ENCODE measurements at places on chromosomes 1 and 21. TPM values are rescaled to one million over a fixed set of nuclear protein-coding genes. Genes with fewer than 3 reads are reported as not detected.

GRCh38 chr1:60044881-60045280, 28.7 kb downstream of the C1orf87 start:
- DNase-seq: no peak

- DNase-seq: no peak
These were observed 85.0 kb downstream of the ATP1A1 start for GRCh38 chr1:116457946-116458604.

- DNase-seq: no peak
These were observed 878.5 kb downstream of the USP25 start for GRCh38 chr21:16608209-16608830.

GRCh38 chr1:117362986-117363385, 4.3 kb upstream of the MAN1A2 start:
- DNase-seq: no peak

DNA sequence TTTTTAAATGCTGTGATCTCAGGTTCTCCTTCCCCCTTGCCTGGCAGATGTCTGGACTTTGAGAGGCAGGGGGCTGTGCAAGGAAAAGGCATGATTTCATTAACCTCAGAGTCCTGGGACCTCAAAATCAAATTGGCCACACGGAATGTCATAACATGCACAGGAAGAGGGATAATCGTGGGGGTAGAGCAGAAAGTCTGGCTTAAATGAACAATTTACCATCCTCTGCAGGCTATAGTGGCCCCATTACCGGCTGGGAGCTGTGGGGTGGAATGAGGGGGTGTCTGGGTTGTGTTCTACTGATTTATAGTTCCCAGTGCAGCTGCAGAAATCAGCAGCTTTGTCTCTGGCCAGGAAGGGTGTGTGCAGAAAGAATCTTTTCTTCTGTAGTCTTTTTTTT, 10.8 kb downstream of the OPRD1 start:
- no peak for DNase-seq

GRCh38 chr1:19764848-19765247, 34.9 kb downstream of the TMCO4 start:
- DNase-seq: no peak

DNA sequence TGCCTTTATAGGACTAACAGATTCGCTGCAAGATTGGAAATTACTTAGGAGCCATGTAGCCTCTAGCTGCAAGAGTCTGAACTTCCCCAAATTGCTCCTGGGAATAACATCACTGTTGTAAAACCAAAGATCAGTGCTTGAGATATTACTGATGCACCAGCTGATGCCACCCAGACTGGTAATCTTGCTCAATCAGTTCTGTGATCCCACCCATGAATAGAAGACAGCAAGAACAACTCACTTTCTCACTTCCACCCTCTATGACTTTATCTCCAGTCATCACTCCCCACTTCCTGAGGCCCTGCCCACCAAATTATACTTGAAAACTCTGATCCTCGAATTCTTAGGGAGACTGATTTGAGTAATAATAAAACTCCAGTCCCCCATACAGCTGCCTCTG, 1011.1 kb downstream of the PLA2G4A start:
- DNase-seq: no peak

DNA sequence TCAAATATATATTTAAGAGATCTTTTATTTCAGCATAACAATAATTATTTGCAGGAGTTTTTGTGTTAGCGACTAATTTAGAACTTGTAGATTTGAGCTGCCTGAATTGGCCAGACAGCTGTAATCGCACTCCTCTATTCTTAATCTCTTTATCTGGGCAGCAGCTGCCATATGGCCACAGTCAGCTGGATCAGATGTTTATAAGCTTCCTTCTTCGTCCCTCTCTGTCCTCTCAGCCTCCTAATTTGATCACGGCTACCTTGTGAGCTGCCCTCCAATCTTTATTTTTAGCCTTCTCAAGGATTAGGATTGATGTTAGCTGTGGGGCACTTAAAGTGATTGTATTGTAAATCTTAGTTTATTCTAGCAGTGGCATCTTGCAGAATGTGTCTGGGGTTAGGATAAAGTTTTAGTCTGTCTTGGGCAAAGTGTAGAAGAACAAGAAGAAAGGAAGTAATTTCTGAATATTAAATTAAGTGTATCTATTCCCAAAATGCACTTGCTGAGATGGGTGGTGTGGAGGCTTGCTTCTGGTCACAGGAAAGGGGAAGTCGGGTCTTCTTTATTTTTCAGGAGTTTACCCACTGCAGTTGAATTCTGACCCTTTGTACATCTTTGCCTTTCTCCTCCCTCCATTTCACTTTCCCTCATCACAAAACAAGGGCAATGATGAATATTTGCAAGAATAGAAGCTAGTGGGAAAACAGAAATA, 1.1 kb downstream of the ZBTB18 start:
- no peak for DNase-seq

Gene C1orf87
- 0.14 TPM for total RNA-seq

Gene PLPPR5
- total RNA-seq: not detected

Gene KCNK1
- 44.8 TPM for total RNA-seq

Gene GREM2
- total RNA-seq: 5.1 TPM

Gene CYP4Z1
- total RNA-seq: 0.55 TPM
